Cardiac muscle cell (in vitro differentiated cells and primary cell): ENCODE measurements at places on chromosomes 5 and 9. TPM values are rescaled to one million over a fixed set of nuclear protein-coding genes. Genes with fewer than 3 reads are reported as not detected.

Gene ZBTB6
- polyA plus RNA-seq = 2.5 and 4.5 TPM in 2 replicates

Gene PDGFRB
- polyA plus RNA-seq = 5.3 and 6.1 TPM in 2 replicates

Gene SLC6A7
- polyA plus RNA-seq = not detected in 2 replicates

Gene BAAT
- polyA plus RNA-seq = not detected in 2 replicates

Gene C9orf153
- polyA plus RNA-seq = 0.97 TPM in 1 of 2 replicates, not detected in the other

Gene ACSL6
- polyA plus RNA-seq = 0.48 TPM in 1 of 2 replicates, not detected in the other

Gene BTNL9
- polyA plus RNA-seq = not detected in 2 replicates

Gene ADGRV1
- 19.6 and 24.8 TPM in 2 replicates for polyA plus RNA-seq

Gene CDC25C
- polyA plus RNA-seq = 5.0 and 18.8 TPM in 2 replicates

Gene ZDHHC12
- polyA plus RNA-seq = 47.4 and 68.3 TPM in 2 replicates

Gene PCDHB3
- polyA plus RNA-seq = 0.34 and 1.2 TPM in 2 replicates

Gene PCDHB8
- polyA plus RNA-seq = 6.2 and 8.7 TPM in 2 replicates

Gene ARRDC3
- polyA plus RNA-seq = 56.8 and 70.6 TPM in 2 replicates

Gene ECM2
- not detected in 2 replicates for polyA plus RNA-seq

Gene PFN3
- polyA plus RNA-seq = not detected in 2 replicates
